Hippocampal formation (tissue), 2 donors: ENCODE measurements at places on chromosomes 7 and 10.
A peak's percentile ranks its signal among the peaks of the same experiment; 100 is the strongest.

DNA sequence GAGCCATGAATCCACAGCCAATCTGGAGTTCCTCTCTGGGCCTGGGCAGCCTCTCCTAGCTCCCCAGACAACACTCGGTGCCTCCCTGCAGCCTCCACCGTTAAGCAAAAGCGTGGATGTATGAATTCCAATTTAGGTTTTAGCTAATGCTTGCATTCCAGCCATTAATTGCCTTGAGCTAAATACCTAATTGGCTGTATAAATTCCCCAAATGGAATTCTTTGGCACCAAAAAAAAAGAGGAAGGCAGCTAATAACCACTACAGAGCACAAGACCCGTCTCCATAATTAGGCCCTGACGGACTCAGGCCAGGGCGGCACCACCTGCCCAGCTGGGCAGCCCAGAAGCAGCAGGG lies 140.5 kb downstream of the PTPRN2 start:
- DNase-seq: no peak

DNA sequence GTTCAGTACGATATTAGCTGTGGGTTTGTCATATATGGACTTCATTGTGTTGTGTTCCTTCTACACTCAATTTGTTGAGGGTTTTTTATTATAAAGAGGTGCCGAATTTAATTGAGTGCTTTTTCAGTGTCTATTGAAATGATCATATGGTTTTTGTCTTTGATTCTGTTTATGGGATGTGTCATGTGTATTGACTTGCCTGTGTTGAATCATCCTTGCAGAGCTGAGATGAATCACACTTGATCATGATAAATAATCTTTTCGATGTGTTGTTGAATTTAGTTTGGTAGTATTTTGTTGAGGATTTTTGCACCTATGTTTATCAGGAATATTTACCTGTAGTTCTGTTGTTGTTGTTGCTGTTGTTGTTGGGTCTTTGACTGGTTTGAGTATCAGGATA lies 39.8 kb downstream of the ATOH7 start:
- DNase-seq: no peak

- no peak for DNase-seq
Observed at GRCh38 chr10:103789161-103789560, 66.2 kb downstream of the SH3PXD2A start.

GRCh38 chr10:113663908-113664307 lies at the start of gene NRAP:
NRAP (minus strand) TSS chr10:113664041; CDS start chr10:113663882, 159 bp downstream.
- DNase-seq: no peak

- DNase-seq: no peak
Observed at GRCh38 chr10:101303087-101303703, 50.8 kb upstream of the BTRC start.

DNA sequence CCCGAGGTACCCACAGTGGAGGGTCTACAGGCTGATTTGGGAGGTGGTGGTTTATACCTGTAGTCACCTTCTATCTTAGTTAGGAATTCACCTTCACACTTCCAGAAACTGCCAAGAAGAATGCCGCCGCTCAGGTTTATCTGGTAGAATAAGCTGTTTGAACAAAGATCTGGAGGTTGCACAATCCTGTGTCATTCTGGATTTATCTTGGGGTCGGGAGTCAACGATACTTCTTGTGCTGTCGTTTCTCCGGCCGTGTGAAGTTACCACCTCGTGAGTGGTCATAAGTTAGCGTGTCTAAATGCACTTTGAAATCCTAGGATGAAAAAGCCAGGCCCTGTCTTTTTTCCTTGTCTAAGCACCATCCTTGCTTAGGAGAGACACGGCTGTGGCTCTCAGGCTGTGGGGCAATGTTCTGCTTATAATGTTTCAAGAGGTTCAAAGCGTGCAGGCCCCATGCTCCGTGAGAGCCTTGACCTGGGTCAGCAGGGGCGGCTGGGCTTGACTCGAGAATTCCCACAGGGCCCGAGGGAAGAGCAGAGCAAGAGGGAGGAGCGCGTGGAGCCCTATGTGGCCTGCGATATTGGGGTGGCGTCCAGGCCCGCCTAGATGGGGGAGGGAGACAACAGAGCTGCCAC lies 35.5 kb downstream of the GRIFIN start:
- no peak for DNase-seq

DNA sequence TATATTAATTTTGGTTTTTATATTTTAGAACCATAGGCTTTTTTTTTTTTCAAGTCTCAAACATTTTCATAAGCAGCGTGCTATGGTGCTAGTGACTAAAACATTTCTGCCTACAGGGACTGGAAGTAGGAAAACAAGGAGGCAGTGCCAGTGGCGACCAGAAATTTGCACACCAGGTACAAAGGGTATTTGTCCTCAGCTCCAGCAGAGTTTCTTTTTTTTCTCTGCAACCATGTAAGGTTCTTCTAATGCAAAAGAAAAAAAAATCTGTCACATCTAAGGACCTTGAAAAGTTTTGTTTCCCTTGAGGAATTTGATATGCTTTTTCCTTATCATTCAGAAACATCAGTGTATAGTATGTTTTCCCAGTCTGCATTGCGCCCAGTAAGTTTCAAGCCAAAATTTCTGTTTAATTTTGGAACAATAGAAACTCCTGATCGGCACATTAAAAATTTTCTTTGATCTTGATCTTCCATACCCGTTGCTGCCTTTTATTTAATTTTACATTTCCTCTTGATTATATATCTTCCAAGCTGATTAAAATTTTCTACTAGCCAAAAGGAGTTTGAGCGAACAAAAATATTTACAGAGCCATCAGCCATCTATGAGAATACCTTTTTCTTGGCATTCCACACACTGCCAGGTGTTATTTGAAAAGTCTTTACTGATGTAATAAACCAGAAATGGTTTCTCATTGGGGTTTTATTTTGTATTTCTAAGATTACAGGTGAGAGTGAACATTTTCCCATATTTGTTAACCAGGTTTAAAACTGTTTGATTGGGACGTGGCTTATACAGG lies 956 bp upstream of the KLHDC10 start:
- DNase-seq: no peak

GRCh38 chr10:47331491-47331890 lies 9.2 kb downstream of the GDF2 start:
- no peak for DNase-seq

DNA sequence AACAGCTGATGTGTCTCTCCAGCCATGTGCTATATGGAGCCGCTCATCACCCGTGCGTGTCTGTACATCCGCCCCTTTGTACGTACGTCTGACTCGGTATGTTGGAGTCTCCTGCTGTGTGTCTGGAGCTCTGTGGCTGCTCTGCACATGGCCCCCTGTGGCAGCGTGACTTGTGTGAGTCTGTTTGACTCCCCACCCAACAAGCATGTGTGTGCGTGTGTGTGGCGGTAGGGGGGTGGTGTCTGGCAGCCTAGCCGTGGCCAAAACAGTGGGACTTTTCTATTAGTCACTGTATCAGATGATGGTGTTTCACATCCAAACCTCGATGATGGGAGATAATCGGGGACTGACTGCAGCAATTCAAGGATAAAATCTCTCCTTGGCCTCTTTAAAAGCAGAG lies 94.1 kb downstream of the COL13A1 start:
- no peak for DNase-seq

- no peak for DNase-seq
Observed at GRCh38 chr7:98771519-98771918, 98.3 kb downstream of the TMEM130 start.

- no peak for DNase-seq
Observed at GRCh38 chr7:90752051-90752450, 155.9 kb downstream of the CDK14 start.

GRCh38 chr7:99305473-99306260 lies 20.0 kb upstream of the ARPC1A start:
- no peak for DNase-seq

DNA sequence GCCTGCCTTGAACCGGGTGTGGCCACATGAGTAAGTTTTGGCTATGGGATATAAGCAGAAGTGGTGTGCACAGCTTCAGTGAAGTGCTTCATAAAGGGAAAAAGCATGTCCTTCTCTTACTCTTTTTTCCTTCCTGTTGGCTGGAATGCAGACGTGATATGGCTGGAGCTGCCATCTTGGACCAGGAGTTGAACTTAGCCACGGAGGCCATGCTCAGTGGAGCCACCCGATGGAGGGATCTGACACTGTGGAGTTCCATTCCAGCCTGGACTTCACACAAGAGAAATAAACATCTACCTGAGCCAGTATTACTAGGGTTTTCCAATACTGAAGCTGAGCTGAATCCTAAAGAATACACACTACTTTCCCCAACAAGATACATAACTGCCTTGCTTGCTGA lies 52.3 kb downstream of the CCDC3 start:
- DNase-seq: no peak

GRCh38 chr10:28444031-28444430 lies 88.9 kb upstream of the WAC start:
- DNase-seq: no peak

DNA sequence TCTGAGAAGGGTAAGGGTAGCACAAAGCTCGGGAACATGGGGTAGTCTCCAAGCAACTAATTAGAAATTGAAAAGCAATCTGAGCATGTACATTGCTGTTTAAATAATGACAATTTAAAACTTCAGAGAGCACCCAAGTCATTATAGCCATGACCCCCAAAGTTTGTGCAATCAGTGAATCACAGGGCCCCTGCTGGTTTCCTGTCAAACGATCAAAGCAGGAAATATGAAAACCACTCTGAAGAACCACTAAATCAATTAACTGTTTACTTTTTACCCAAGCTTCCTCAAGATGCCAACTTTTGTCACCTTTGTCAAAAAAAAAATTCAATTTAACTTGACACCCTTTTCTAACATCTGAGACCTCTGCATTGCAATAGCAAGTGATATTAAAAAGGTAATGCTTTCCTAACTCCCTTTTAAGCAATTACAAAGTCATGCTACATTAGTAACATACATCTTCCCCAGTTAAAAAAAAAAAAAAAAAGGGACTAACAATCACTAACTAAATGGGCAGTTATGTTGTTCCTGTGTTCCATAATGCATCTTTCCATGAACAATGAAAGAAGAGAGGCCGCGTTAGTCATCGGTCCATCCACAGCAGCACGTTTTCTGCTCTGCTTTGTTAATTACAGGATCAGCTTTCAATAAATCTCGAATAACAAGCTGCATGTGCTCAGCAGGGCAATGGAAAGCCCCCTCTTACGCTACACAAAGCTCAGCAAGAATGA lies 80.6 kb downstream of the ETV1 start:
- DNase-seq: no peak

GRCh38 chr7:98314469-98314868 lies 33.0 kb downstream of the BRI3 start:
- no peak for DNase-seq

DNA sequence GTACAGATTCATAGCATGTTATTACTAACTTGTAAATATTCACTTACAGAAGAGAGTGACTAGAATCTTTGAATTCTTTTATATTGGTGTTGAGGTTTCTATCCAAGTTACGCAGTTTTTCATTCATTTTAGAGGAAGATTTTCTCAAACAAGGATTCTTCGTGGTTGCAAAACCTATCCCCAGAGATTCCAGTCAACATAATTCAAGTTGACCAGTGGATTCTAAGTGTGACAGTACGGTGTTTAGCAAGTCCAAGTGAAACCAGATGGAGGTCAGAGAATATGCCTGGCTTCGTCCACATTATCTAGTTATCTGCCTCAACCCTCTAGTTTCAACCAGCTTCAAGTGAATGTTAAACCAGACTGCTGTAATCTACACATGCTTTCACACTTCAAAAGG lies 131.9 kb downstream of the SDK1 start:
- DNase-seq: no peak

- DNase-seq: peak; percentile 4
Observed at GRCh38 chr7:72405418-72405817, 6.7 kb downstream of the CALN1 start.

- DNase-seq: no peak
Observed at GRCh38 chr10:71366690-71367089, 30.0 kb upstream of the CDH23 start.

DNA sequence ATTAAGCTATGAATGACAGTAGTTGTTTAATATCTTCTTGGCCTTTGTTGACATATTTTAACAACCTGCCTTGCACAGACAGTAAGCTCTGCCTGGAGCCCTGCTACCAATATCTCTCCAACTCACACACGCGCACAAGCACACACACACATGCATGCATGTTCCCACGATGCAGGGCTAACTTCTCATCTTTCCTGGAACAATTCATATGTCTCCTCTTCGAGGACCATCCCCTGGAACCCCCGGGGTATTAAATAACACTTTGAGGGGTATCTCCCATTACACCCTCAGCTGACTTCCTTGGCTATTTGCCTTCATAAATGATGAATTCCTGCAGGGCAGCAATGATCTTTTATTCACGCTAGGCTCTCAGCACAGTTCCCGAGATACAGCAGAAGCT lies 258.0 kb downstream of the TRIL start:
- no peak for DNase-seq

DNA sequence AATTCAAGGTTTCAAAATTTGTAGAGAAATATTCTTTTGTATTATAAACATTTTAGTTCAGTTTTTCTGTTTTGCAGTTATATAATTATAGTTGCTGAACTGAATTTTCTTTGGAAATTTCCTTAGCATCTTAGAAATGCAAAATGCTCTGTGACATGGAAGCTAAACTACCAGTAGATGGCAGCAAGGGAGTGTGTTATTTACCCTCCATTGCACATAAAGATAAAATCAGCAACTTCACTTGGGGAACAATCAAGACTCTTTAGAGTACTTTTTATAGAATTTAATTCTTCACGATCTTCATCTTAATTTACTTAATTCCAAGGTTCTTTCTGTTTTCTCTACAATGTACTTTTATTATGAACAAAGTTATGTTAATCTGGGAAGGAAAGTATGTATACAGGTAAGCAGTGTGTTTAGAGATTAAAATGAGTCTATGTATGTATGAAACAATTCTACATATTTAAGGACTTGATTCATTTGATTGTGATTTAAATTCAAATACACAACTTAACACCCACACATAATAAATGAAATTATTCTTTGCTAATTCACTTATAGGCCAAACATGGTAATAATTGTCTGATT lies 404.2 kb downstream of the THSD7A start:
- no peak for DNase-seq

DNA sequence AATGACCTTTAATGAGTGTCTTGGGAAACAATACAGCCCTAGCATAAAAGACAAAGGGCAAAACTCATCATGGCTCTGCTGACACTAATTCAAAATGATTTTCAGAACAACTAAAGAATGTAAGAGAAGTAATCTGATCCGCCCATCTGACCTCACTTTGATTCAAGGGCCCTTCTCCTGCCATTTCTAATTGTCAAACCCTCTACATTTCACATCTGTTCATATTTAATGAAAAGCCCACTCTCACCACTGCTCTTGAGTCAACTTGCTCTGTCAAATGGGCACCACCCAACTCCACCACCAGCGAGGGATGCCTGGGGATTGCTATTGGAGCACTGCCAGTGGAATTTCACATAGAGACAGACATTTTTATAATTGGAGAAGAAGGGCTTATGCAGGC lies 639.2 kb downstream of the KCNMA1 start:
- no peak for DNase-seq

DNA sequence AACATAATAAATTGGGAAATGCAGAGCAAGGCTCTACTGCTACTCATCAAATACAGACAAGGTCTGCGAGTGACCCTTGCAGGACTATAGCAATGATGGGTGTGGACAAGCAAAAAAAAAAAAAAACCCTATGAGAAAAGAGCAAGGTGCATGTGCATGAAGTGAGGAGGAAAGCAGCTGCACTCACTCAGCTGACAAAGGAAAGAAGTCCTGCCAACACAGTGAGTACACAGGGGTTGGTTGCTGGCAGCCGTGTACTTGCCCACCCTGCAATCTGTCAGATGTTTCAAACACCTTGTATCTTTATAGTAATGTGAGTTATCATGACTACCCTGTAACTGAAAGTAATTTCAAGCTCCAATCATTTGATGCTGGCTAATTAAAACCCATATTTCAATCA lies 20.5 kb downstream of the CHCHD3 start:
- no peak for DNase-seq
